ENCODE measurements at places on chromosomes 2 and 18.

DNA sequence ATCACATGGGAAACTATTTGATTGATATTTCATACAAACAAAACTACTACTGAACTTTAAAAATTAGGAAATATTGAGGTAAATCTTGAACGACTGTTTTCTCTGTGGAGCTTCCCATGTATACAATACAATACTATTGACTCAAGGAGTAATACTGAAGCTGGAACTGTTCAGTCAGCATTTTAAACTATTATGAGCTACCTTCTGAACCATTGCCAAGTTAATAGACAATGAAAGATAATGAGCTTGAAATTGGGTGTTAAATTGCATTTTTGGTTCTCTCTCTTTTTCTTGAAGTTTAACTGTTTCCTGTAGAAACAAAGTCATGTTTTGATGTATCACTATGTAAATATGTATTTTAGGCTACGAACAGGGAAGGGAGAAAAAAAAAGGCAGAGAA is 569.2 kb downstream of the ZEB2 start:
- DNase-seq, result no peak

GRCh38 chr2:164620457-164620856 is 825 bp downstream of the GRB14 start:
- DNase-seq, result no peak

- no peak for DNase-seq
Observed at GRCh38 chr2:10444463-10444862, 3.7 kb downstream of the ODC1 start.

GRCh38 chr18:21629089-21629832 is 17.1 kb downstream of the SNRPD1 start:
- no peak for DNase-seq

GRCh38 chr2:49222975-49223528 is 68.7 kb upstream of the FSHR start:
- no peak for DNase-seq

GRCh38 chr2:130766037-130766436 is 10.7 kb downstream of the AMER3 start:
- DNase-seq, result no peak

Data from CD4-positive, CD25-positive, alpha-beta regulatory T cell (primary cell).